K562 (cell line): ENCODE measurements at places on chromosomes 11 and 22. TPM values are rescaled to one million over a fixed set of nuclear protein-coding genes. Genes with fewer than 3 reads are reported as not detected.

GRCh38 chr11:22577854-22578253, 47.8 kb downstream of the FANCF start:
- no peak for DNase-seq

GRCh38 chr22:28841111-28841510, 40.7 kb upstream of the XBP1 start:
- DNase-seq = no peak

DNA sequence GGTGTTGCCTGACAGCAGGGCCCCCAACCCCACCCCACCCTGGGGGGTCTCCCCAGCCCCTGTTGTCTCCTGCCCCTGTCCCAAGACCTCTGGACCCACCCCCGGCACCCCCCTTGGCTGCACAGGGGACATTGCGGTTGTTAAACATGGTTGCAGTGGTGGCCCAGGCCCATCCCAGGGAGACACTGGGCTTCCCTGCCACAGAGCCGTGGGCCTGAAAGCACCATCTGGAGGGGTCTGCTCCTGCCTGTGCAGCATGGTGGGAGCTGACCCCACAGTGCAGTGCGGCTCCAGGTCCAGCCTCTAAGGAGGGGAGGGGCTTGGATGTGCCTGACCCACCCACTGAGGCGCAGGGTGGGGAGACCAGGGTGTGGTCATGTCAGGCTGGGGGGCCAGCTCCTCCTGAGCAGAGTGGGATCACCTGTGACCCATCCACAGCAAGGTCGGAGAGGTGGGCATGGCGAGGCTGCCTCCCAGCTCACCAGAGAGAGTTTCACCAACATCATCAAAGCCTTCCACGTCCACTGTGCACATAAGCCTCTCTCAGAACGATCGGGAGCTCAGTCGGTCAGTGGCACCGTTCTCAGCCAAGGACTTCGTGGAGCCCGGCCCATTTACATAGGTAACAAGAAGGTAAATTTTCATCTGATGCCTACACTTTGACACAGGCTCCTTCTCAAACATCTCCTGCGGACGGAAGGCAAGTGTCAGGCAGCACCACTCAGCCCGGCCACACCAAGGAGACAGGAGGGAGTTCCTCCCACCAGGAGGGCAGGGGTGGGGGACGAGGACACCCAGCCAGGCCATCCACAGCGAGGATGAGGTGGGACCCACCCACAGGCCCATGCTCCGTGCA, 201.1 kb downstream of the BRD1 start:
- DNase-seq = no peak

OR8D1 gene
- total RNA-seq = not detected in 2 replicates

GRCh38 chr22:43455846-43456245, 44.0 kb downstream of the MPPED1 start:
- no peak for DNase-seq

GRCh38 chr11:129460714-129461113, 85.1 kb downstream of the BARX2 start:
- no peak for DNase-seq

GRCh38 chr22:23548501-23549197, 31.4 kb downstream of the IGLL1 start:
- no peak for DNase-seq

GRCh38 chr22:47393191-47393590, 630.7 kb downstream of the TBC1D22A start:
- no peak for DNase-seq

CCDC87 gene
- total RNA-seq = 0.40 and 0.44 TPM in 2 replicates

DNA sequence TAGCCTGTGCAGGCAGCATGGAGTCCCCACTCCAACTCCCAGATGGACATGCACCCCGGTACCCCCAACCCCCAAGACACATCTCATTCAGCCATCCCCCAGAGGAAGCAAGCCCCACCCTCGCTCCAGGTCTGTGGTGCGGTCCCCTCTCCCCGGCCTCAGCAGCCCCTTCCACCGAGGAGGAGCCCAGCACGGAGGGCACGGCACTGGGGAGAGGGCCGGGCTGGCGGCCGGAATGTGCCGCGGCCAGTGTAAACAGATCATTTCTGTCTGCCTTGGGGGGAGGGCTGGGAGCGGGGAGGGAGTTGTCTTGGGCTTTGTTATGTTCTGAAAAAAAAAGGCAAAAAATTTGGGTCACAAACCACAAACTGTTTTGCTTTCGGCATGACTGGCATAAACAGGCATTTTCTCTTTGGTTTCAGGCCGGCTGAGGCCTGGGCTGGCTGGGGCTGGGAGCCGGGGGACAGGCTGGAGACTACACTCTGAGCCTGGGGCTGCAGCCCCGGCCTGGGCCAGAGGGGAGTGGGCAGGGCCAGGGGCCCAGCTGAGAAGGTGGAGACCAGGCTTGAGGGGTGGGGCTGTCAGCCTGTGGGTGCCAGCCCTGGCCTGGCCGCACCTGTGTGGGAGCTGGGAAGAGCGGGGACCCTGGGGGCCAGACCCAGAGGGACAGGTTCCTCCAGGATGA, 16.8 kb downstream of the IGF2 start:
- DNase-seq = no peak

GRCh38 chr11:11374358-11375148, 21.5 kb upstream of the CSNK2A3 start:
- no peak for DNase-seq

GRCh38 chr11:93567401-93567895, 24.3 kb upstream of the SMCO4 start:
- no peak for DNase-seq

TMEM86A gene
- 0.74 and 1.3 TPM in 2 replicates for total RNA-seq

HEPHL1 gene
- not detected in 2 replicates for total RNA-seq

OR52H1 gene
- not detected in 2 replicates for total RNA-seq

GRCh38 chr11:109001585-109001984, 336.7 kb downstream of the DDX10 start:
- DNase-seq = no peak

- DNase-seq = no peak
These were observed 4.3 kb upstream of the LMO1 start for GRCh38 chr11:8267831-8268529.

GRCh38 chr11:16505481-16505880, 149.1 kb upstream of the SOX6 start:
- DNase-seq = no peak

DNA sequence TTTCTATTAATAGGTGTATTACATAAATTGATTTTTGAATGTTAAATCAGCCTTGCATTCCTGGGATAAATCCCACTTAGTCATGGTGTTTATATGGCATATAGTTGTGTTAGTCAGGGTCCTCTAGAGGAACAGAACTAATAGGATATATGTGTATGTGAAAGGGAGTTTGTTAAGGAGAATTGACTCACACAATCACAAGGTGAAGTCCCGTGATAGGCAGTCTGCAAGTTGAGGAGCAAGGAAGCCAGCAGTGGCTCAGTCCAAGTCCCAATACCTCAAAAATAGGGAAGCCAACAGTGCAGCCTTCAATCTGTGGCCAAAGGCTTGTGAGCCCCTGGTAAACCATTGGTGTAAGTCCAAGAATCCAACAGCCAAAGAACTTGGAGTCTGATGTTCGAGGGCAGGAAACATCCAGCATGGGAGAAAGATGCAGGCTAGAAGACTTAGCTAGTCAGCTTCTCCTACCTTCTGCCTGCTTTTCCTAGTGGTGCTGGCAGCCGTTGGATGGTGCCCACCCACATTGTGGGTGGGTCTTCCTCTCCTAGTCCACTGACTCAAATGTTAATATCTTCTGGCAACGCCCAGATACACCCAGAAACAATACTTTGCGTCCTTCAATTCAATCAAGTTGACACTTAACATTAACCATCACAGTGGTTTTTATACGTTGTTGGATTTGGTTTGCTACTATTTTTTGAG, 12.9 kb downstream of the SFI1 start:
- DNase-seq = no peak

GRCh38 chr22:46011627-46012181, 34.7 kb upstream of the WNT7B start:
- DNase-seq = no peak

- DNase-seq = no peak
These were observed 67.9 kb downstream of the DKK3 start for GRCh38 chr11:11940551-11940950.

DNA sequence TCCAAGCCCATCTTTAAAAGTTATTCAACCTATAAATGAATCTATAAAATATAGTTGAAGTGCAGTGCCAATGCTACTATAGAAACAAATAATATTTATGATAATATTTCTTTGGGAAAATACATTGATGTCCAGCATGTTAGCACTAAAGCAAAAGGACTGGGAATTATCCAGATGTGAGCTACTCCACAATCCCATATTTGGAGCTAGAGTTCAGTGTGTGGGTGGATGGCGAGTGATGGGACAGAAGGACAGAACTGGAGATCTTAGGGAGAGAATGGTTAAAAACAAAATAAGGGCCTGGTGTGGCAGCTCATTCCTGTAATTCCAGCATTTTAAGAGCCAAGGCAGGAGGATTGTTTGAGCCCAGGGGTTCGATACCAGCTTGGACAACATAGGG, 216.8 kb downstream of the TMEM135 start:
- no peak for DNase-seq

DNA sequence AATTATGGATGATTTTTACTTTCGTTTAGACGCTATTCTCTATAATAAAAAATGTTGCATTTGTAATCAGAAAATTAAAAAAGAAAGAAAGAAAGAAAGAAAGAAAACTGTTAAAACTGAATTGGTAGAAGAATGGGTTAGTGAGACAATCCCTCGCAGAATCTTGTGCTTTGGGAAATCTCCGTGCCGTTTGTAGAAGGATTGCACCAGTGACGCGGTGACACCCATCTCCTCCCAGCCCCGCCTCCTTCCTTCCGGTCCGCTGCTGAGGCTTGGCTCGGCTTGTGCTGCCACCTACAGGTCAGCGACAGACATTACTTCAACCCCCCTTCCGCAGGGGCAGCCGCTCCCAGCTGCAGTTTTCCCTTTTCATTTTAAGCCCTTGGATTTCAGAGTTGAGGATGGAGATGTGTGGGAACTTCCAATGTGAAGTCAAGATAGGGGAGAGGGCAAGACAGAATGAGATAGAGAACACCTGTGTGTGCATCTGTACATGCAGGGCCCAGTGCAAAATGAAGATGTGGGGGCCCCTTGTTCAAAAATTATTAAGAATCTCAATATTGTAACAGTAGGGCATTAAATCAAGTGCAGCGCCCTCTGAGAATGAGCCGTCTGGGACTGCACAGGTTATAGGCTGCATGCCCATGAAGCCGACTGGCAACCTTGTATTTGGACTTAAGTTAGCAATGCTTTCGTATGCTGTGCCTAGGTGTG, 41.1 kb downstream of the TST start:
- peak; percentile 87 for DNase-seq

- no peak for DNase-seq
These were observed 119.2 kb downstream of the KCNQ1OT1 start for GRCh38 chr11:2580571-2581001.

GAS2 gene
- total RNA-seq = 1.5 and 1.9 TPM in 2 replicates

DNA sequence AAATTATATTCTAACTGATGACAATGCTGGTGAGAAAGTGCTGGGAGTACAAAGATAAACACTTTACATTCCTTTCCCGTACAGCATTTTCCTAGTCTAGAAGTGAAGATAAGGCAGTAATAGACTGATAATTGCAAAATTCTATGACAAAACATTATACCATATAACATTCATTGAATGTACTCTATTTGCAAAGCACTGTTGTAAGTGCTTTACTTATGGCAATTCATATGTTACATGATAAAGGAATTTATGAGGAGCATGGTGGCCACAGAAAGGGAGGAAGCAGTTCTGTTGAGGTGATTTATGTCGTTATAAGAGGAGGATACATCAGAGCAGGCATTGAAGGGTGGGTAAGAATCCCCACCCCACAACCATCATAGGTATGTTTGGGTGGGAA, 434.8 kb downstream of the RAB38 start:
- no peak for DNase-seq

- no peak for DNase-seq
These were observed 89.5 kb downstream of the CWC15 start for GRCh38 chr11:94883878-94884277.

PRDX5 gene
- 124 and 154 TPM in 2 replicates for total RNA-seq

- no peak for DNase-seq
These were observed 15.8 kb downstream of the SCUBE2 start for GRCh38 chr11:9075556-9075955.

FOLR1 gene
- 0.49 and 0.92 TPM in 2 replicates for total RNA-seq

POTEH gene
- total RNA-seq = not detected in 2 replicates

UPK3A gene
- total RNA-seq = not detected in 2 replicates

ACTN3 gene
- total RNA-seq = not detected in 2 replicates

DNA sequence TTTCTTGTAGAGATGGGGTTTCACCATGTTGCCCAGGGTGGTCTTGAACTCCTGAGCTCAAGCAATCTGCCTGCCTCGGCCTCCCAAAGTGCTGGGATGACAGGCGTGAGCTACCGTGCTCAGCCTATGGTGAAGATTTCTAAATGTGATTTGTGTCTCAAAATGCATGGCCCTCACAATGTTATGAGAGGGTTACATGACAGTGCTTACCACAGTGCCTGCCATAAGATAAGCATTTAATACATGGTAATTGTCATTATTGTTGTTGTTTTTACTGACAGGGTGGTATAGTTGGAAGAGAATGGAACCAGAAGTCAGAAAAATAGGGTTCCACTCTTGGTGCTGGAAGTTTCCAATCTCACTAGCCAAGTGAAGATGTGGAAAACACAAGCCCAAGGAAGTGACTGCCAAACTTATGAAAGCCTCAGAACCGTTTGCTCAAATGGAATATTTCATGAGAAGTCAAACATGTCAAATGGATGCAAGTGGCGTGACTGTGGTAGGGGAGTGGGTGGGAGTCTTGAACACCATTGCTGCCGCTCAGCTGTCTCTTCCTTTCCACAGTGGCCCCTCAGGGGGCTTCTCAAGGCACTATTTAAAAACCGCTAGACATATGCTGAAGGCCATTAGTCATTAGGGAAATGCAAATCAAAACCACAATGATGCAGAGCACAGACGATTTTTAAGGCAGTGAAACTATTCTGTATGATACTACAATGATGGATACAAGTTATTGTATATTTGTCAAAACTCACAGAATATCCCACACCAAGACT, 29.1 kb upstream of the LMO2 start:
- no peak for DNase-seq

- peak; percentile 51 for DNase-seq
These were observed 883.0 kb downstream of the TBC1D22A start for GRCh38 chr22:47645450-47645914.

DNA sequence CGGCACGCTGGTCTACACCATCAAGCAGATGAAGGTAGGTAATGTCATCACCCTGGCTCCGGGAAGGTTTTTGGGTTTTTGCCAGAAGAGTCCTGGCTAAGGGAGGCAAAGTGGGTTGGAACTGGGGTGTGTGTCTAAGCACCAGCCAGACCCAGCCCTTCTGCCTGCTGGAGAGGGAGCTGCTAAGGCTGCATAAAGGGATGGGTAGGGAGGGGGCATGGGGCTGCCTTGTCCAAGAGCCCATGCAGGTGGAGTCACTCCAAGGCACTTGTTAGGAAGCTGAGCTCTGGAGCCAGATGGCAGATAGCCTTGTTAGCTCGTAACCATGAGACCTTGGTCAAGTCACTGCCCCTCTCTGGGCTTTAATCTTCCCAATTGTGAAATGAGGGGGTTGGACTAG, 48.0 kb downstream of the TIMP3 start:
- no peak for DNase-seq
